ENCODE measurements at places on chromosomes 3 and 15.

DNA sequence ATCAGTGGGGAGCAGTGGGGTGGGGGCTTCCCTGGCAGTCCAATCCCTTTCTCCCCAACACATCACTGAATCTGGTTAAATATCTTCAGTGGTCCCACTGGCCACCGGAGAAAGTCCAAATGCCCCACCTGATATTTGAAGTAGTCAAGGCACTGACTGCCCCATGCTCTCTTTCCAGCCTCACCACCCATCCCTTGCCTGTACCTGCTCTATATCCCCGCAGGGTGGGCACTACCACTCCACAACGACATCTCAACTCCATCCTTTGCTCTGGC, 101.7 kb downstream of the DAPK2 start:
- no peak for DNase-seq

- no peak for DNase-seq
These were observed 298.6 kb downstream of the ADAMTS17 start for GRCh38 chr15:100043068-100043641.

GRCh38 chr15:35674873-35675781, 129.2 kb upstream of the DPH6 start:
- DNase-seq: no peak

DNA sequence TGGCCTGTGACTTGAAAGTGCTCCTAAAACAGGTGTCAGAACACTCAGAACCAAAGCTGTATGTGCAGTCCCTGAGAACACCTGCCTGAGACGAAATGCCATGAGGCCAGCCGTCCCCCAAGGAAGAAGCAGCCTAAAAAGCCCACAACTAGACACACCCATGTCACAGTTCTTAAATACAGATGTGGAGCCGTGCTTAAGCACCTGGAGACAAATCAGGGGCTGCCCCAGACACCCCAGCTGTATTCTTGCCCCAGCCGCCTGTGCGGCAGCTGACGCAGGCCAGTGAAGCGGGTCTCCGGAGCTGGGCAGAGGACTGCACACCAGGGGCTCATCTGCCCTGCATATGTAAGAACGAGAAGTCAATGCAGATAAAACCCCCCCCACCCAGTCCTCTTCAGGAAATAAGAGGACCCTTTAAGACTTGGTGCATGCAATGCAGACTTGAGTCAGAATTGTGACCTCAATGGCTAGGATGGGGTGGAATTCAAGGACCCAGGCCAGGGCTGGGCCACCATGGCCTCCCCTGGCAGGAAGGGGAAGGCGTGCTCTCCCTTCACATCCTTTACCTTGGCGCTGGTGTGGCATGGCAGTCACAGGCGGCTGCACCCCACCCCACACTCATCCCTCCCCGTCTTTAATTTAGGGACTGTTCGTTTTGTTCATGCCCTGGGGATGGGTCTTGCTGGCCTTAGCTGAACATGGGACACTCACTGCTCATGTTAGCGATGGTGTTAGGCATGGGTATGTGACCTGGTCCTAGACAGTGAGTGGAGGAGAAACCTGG, 27.7 kb upstream of the PLXNA1 start:
- DNase-seq: no peak

DNA sequence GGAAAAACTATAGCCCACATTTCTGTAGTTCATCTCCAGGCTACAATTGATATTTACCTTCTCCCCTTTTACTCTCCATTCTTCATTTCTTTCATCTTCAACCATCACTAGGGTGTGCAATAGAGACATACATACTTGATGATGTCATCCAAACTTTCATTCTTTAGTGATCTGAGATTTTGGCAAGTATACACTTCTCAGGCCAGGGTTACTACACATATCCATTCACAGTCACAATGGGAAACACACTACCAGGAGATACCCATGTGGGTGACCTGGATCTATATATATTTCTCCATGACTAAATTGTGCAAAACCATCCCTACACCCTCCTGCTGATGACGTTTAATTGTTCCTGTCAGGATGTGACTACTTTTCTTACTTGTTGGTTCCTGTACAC, 769.5 kb upstream of the DPPA4 start:
- DNase-seq: no peak

GRCh38 chr3:66572938-66573710, 72.3 kb upstream of the LRIG1 start:
- no peak for DNase-seq

DNA sequence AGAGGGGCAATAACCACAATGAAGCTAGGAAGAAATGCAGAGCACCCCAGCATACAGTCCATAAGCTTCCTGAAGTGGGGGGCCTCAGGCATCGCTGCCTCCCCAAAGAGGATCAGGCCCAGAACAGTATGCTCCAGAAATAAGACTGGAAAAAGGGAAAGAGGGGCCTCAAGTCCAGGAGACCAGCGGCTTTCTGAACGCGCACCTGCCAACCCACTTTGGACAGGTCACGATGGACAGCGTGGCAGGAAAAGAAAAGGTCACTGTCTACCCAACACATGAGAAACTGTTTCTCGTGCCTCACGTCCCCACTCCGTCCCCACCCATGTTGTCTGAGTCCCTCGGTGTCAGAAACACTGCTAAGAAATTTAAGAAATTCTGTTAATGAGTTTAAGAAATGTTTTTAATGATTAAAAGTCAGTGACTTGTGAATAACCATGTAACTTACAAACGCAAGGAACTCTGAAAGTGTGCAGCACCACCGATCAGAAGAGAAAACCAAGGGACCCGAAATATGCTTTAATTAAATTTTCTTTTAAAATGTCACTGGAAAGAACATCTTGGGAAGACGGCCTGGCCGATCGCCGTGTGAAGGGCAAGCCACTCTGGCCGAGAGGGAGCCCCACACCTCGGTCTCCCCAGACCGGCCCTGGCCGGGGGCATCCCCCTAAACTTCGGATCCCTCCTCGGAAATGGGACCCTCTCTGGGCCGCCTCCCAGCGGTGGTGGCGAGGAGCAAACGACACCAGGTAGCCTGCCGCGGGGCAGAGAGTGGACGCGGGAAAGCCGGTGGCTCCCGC, 1.7 kb upstream of the PPARG start:
- no peak for DNase-seq

DNA sequence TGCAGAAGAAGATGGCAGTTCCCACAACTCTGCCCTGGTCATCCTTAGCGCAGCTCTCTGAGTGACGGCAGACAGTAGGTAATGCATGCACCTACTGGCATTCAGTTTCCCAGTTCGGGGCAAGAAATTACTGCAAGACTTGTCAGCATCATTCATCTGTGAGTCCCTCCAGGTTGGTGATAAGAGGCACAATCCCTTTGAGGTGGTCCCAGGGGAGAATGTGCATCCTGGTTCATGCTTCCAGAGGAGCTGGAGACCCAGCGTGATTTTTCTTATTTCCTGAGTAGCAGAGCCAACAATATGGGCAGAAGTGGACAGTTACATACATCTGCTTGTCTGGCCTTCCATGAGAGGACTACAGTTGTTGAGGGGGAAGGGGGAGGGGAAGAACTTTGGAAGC, 235.9 kb upstream of the BHLHE40 start:
- DNase-seq: no peak

All from stimulated activated CD8-positive, alpha-beta memory T cell treated with anti-CD3 and anti-CD28 coated beads, Interleukin-12 subunit alpha, Interleukin-12 subunit beta, amount 100 ng/mL, for 4 hours (primary cell).